ENCODE measurements at places on chromosomes 2 and 18. TPM values are rescaled to one million over a fixed set of nuclear protein-coding genes. Genes with fewer than 3 reads are reported as not detected.

Gene TBR1
- total RNA-seq, result under 0.01 TPM

Gene SERPINB7
- total RNA-seq, result not detected

Gene CNDP2
- total RNA-seq, result 50.3 TPM

Gene MDH1B
- total RNA-seq, result 0.13 TPM

Gene SALL3
- total RNA-seq, result not detected

Gene SLC38A11
- not detected for total RNA-seq

Gene TMEM178A
- 0.25 TPM for total RNA-seq

Gene PARD3B
- total RNA-seq, result 6.4 TPM

Gene SERPINB4
- 0.13 TPM for total RNA-seq

Gene EML6
- total RNA-seq, result 0.77 TPM

Gene SEMA4C
- total RNA-seq, result 35.4 TPM

Gene AQP12A
- total RNA-seq, result not detected

Gene PTMA
- 977 TPM for total RNA-seq

Gene POMC
- total RNA-seq, result 0.63 TPM

Gene CCDC88A
- total RNA-seq, result 37.0 TPM

Gene IL1A
- not detected for total RNA-seq

Gene RTP5
- not detected for total RNA-seq

Data from dermis microvascular lymphatic vessel endothelial cell (primary cell).